ENCODE measurements at places on chromosomes 7 and 10.
A peak's percentile ranks its signal among the peaks of the same experiment; 100 is the strongest.

- no peak for DNase-seq
These were observed 10.6 kb downstream of the CCNJ start for GRCh38 chr10:96053985-96054384.

GRCh38 chr7:97005183-97006054 lies at the start of gene DLX6:
TSS of gene DLX6 (plus strand) at chr7:97005553. CDS start at chr7:97005978, 425 bp downstream.
- DNase-seq = no peak

DNA sequence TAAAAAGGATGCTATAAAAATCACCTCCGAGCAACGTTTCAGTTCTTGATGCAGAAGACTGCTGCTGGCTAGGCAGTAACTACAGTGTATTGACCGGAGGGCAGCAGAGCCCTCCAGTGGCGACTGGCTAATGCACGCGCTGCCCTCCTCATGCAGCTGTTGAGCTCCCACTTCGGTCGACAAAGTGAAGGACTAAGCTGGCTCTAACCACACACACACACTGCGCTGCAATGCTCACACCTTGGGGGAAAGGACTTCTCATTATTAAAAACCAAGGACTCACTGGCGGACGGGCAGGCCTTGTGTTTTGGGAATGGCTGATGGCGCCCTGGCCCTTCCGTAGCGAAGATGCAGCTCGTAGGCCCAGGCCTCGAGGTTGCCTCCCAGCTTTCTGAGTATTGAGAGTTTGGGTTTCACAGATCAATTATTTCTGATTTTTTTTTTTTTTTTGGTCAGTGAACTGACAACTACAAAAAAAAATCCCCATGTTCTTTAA lies 120.9 kb upstream of the DIP2C start:
- no peak for DNase-seq

- DNase-seq = no peak
These were observed 14.4 kb downstream of the ZNF33B start for GRCh38 chr10:42623929-42624328.

DNA sequence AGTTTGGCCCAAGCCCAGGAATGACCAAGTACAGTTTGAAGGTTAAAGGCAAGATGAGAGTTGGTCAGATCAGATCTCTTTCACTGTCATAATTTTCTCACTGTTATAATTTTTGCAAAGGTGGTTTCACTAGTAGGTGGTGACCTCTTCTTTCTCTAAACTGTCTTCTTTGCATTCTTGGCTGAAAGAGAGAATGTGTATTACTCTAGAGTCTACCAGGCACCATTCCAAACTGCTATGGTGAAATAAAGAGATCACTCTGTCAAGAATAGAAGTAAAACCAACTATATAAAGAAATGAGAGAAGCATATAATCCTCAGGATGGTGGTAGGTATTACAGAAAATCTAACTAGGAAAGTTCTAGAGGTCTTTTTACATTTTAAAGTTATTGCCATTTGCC lies 72.7 kb downstream of the DYNC1I1 start:
- DNase-seq = no peak

GRCh38 chr7:133947458-133948254 lies 179.5 kb upstream of the LRGUK start:
- DNase-seq = no peak

DNA sequence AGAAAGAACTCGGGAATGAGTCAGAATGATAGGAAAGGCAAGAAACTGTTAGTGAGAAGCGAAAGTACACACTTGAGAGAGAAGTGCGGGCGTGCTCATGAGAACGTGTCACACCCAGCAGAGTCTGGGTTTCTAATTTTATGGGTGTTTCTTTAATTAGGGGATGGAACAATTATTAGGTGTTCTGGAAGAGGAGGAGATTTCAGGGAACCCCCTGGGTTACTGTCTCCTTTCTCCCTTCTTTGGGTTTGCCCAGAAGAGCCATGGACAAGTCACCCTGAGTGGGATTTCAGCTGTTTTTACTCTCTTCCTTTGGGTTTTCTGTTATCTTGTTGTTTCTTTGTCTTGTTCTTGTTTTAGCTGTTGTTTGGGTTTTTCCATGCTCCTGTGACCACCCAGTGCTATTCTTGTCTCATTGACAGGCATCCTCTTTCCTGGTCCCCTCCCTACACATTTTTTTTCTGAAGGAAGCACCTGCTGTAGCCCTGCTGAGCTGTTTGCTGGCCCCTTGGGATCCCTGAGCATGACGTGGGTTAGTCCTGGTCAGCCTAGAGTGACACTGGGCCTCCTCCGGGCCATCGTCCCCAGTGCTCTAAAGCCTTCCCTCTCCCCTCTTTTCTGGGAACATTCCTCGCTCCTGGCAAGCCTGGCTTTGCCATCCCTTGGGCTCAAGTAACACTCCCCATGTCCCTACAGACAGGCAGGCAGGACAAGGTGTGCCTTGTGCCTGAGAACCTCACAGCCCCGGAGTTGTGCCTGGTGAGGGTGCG lies 3.5 kb downstream of the SH2D4B start:
- no peak for DNase-seq

DNA sequence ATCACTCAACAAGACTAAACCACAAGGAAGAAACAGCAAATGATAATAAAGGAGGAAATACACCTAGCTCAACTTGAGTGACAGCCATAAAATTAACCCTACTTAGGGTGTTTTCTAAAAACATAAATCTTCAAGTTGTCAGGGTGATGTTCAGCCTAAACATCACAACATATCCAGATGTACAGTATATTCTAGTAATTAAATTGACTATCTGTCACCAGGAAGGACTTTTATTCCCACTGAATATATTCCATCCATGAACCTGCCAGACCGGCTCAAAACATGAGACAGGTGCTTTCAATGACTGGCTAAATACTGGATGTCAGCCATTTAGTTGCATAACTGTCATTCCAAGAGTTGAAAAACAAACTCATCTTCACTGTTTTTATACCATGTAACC lies 298.1 kb upstream of the NEBL start:
- DNase-seq = no peak

- DNase-seq = no peak
These were observed 256.7 kb upstream of the NPVF start for GRCh38 chr7:25485026-25485425.

GRCh38 chr10:72328045-72328828 lies 26.5 kb downstream of the DNAJB12 start:
- DNase-seq = peak; percentile 45

DNA sequence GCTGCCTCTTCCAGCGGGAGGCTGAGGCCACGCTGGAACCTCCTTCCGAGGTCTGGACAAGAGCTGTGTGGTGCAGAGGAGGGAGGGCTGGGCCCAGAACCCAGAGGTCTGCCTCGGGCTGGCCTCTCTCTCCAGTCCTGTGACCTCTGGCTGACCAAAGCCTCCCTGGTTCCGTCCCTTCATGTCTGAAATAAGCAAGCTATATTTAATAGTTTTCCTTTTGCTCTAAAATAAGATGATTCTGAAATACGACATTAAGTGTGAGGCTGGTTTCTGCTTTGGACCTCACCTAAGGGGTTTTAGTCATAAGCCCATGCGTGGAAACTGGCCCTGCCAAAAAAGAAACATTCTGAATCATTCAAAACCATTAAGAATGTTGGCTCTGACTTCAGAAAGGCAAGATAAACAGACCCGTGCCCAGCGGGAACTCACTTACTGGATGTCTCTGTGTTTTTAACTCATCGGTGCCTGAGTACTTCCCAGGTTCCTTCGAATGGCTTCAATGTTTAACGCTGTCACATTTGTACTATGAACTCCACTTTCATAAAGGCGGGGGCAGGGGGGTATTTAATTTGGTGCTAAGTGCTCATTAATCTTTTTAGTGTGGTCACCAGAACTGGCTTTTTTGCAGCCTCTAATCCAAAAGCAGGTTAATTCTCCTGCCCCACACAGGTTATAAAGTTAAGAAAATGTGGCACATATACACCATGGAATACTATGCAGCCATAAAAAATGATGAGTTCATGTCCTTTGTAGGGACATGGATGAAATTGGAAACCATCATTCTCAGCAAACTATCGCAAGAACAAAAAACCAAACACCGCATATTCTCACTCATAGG lies 157.5 kb upstream of the KLF14 start:
- DNase-seq = no peak

- no peak for DNase-seq
These were observed 762.0 kb downstream of the SORCS1 start for GRCh38 chr10:106402458-106402857.

GRCh38 chr7:121244120-121244870 lies 84.5 kb upstream of the WNT16 start:
- no peak for DNase-seq

DNA sequence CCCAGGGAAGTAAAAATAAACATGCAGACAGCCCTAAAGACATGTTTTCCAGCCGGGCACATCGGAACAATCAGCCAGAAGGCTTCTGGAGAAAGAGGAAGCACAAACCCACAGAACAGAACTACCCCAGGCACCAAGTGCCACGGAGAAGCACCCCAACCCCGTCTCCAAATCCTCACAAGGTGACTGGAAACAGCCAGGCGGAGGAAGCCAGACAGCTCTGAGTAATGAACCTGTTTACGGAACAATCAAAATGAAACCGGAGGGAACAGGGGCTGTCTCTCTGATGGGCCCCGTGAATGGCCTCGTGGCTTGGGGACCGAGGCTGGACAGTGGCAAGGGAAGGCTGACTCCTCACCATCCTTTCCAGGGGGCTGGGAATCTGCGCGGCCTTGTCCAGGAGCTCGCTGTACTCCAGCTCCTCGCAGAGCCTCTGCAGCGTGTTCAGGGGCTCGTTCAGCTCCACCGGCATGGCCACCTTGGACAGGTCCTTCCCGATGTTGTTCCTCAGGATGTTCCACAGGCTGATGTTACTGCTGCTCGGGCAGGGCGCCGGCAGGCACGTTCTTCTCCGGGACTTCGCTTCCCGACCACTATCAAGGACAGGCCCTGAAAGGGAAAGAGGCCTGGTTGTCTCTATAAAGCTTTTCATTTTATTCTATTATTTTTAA lies 77.0 kb upstream of the GSDME start:
- DNase-seq = peak; percentile 47

GRCh38 chr7:25858525-25859411 lies 293.2 kb upstream of the NFE2L3 start:
- DNase-seq = no peak

DNA sequence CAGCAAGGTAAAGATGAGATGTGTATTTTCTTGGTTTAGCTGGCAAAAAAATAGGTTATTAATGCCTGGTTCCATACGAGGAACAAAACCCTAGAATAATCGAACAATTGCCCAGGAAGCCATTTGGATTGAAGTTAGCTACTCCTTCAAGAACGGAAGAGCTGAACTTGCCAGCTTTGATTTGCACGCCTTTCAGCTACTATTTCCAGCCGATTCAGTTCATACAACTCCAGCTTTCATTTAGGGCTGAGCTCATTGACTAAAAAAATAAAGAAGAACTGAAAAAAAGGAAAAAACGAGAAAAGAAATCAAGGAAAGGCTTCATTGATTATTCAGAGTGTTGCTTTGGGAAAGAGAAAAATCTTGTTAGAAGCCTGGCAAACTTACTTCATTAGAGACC lies 60.4 kb downstream of the PTN start:
- DNase-seq = no peak

GRCh38 chr7:17342756-17343155 lies 44.3 kb downstream of the AHR start:
- DNase-seq = no peak

DNA sequence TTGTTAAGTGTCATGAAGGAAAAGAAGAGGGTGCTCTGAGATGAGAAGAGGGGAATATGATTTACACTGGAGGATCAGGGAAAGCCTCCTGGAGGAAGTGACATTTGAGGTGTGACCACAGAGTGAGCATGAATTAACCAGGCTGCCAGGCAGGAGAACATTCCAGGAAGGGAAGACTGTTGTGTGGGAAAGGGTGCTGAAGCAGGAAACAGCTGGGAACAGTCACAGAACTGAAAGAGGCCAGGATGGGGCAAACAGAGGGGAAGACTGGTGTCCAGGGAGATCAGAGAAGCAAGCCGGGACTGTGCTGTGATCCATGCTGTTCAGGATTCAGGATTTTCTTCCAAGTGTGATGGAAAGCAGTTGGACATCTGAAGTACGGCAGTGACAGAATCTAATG lies 14.9 kb downstream of the HIPK2 start:
- DNase-seq = no peak

GRCh38 chr10:10434312-10434711 lies 583.4 kb upstream of the CELF2 start:
- no peak for DNase-seq

DNA sequence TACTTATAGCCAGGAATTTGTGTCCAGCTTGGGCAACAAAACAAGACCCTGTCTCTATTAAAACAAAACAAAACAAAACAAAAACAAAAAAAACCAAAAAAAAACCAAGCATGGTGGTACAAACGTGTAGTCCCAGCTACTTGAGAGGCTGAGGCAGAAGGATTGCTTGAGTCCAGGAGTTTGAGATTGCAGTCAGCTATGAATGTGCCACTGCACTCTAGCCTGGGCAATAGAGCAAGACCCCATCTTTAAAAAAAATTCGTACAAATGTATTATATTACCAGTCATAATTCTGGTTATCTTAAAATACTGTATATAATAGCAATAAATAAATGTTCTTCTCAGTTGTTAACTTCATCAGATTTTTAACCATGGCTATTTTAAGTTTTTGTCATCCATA lies 2.3 kb upstream of the BBS9 start:
- no peak for DNase-seq

DNA sequence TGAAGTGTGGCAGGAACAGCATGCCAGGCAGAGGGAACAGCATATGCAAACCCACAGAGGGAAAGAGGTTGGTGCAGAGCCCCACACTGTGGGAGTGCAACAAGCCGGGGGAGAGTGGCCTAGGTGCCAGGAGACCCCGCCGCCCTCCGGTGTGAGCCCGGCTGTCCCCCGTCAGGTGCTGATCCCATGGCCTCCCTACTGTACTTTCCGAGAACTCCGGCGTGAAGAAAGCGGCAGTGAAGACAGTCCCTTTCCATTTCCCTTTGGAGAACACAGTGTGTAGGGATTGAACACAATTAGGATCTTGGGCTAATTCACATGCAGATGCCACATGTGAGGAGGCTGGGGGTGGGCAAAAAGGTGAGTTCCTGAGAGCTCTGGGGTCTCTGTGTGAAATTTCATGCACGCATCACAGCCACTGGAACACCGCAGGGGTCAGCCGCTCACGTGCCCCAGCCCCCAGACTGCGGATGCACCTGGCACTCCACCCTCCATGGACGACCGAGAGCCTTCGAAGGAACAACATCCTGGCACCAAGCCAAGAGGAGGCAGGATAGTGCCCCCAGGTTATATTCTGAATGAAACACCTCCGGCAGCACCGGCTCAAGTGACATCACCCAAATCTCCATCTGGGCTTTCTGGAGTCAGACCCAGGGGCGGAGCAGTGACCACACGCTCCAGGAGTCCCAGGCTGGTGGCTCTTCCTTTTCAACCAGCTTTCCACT lies 82.1 kb upstream of the PPP2R2D start:
- DNase-seq = no peak

- DNase-seq = no peak
These were observed 263.4 kb downstream of the KCNMA1 start for GRCh38 chr10:77374189-77374656.
